ENCODE measurements at places on chromosomes 7 and 10.
A peak's percentile ranks its signal among the peaks of the same experiment; 100 is the strongest.

- DNase-seq, result peak; percentile 81
Measured at GRCh38 chr10:91797874-91798648, at the start of gene TNKS2. Gene TNKS2 (plus strand): TSS chr10:91798426. CDS start chr10:91798691, 265 bp downstream.

DNA sequence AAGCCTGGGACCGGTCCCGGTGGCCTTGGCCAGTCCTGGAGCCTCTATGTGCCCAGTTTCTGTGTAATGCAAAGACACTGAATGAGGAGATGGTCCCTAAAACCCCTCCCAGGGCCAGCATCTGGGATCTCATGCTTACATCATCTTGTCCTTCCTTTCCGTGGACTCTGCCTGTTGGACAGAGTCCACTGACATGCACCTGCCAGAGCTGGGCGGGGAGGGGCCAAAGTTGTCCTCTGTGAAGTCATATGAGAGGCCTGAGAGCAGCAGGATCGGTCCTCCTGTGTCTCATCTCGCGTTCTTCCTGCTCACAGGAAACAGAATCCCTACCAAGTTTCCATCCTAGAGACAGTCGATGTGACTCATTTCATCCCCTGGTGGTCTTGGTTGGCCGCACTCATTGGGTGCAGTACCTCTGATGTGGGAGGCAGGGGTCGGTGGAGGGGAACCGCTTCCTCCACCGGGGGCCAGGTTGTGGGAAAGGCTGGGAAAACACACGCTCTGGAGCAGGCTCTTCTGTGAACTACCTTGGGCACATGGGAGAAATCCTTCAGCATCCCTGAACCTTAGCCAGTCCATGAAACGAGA is 389.6 kb upstream of the PODXL start:
- DNase-seq, result no peak

- no peak for DNase-seq
Measured at GRCh38 chr10:1050554-1050953, 1.6 kb upstream of the IDI1 start.

DNA sequence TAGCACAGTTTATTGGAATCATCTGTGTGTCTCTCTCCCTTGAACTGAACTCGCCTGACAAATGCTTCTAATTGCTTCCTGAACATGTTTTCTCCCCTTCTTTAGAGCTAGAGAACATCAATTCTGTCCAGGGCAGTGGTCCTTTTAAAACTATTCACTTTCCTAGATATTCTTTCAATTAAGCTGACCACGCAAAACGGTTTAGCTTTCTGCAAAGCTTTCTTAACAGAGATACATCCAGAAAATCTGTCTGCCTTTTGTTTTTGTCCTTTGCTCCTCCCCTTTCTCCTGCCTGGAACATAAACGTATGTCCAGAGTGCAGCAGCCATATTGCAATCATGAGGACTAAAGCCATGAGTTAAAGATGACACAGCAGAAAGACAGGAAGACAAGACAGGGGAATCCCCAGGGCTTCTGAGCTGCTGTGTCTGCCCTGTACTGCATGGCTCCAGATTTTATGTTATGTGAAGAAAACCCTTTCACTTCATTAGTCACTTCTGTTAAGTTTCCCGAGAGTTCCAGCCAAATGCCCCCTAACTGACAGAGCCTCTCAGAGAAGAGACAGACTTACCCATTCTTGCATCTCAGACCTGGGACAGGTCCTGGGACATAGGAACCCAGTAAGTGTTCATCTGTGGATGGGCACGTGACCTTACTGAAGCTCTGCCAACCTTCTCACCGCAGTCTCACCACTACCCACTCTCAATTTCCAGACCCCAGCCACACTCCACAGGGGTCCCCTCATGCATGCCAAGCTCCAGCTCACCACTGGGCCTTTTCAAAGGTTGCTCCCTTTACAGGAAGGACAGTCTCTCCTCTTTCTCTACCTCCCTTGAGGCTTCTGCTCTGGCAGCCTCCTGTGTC is 35.0 kb upstream of the CPXM2 start:
- no peak for DNase-seq

DNA sequence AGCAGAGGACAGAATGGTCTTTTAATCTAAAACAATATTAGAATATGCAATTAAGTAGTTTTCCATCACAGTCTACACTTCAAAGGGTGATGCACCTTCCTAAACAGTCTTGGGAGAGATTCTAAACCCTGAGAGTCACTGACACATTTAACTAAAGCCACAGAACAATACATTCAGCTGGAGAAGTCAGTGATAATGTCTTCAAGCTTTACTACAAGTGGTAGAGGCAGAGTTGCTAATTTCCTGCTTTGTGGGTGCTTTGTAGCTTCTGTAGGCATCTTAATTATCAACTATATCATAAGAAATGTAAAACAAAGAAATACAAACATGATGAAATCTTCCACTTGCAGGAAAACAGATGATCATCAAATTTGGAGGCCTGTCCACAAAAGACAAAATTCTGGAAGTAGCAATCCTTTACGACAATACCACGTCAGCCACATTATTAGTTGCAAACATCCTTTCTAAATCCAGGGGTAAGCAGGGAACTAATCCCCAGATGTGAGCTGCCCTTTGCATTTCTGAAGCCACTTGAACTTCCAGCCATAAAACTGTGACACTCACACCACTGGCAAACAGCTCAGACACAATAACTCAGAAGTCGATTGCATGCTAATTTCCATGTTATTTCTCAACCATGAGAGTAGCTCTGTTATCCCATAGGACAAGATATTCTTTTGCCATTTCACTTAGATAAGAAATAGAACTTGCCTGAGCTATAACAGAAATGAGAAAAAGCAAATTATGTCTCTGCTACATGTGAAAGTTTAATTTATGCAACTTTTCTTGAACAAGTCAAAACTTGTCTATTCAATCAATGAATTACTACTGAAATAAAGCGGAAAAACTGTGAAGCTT is 212.2 kb downstream of the FAM107B start:
- DNase-seq, result no peak

- DNase-seq, result no peak
Measured at GRCh38 chr7:20744954-20745446, 41.7 kb downstream of the SP8 start.

DNA sequence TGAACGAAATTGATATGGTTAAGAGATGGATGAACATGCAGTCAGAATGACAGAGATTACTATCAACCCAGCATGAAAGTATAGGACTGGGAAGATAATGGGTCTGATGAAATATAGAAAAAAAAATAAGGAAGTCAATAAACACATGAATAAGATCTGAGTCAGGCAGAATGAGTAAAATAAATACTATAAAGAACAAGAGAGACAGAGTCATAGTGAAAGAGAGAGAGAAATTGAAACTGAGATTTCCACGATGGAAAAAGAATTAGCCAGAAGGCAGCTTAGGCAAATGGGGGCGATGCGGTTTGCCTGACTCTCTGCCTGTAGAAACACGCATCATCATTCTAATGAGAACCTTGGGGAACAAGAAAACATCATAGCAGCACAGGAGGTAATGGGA is 26.6 kb downstream of the SEMA3D start:
- no peak for DNase-seq

- no peak for DNase-seq
Measured at GRCh38 chr7:73435471-73436009, 2.0 kb downstream of the FZD9 start.

DNA sequence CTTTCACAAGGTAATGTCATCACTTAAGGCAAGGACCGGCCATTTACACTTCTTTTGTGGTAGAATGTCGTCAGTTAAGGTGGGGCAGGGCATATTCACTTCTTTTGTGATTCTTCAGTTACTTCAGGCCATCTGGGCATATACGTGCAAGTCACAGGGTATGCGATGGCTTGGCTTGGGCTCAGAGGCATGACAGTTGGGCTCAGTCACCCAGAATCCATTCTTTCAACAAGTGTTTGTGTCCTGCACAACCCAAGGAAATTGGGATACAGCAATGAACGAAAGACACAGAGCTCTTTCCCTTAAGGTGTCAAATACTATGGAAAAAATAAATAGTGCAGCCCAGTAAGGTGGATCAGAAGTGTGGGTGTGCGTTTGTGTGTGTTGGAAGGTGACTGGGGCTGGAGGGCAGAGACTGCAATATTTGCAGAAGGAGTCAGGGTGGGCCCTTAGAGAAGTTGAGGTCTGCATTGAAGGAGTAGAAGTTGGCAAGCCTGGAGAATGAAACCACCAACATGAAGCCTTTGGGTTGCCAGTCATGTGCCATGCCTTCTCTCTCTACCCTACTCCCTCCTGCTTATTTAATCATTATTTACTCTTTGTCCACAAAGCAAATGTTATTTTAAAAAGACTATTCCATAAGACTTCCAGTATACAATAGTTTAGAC is 222.8 kb upstream of the PRKCQ start:
- DNase-seq, result no peak

DNA sequence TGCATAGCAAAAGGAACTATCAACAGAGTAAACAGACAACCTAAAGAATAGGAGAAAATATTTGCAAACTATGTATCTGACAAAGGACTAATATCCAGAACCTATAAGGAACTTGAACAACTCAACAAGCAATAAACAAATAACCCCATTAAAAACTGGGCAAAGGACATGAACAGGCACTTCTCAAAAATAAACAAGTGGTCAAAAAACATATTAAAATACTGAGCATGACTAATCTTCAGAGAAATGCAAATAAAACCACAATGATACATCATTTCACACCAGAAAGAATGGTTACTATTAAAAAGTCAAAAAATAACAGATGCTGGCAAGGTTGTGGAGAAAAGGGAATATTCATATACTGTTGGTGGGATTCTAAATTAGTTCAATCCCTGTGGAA is 17.1 kb downstream of the MAGI2 start:
- no peak for DNase-seq

DNA sequence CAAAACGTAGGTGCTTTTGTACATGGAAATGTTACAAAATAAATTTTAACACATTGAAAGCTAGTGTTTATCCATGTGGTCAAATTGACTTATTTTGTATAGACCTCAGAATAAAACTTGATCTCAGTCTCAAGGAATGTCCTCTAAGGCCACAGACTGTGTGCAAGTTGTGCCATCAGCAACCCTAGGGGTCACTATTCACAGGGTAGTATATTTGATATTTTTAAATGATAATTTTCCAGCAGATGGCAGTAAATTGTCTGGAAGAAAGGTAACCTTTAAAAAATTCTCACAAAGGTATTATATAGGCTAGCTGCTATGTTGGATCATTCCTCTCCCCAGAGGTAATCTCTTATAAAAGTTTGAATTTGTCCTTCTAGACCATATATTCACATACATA is 12.9 kb upstream of the SNX10 start:
- no peak for DNase-seq

- no peak for DNase-seq
Measured at GRCh38 chr7:90772410-90772809, 176.3 kb downstream of the CDK14 start.

All from stimulated activated CD4-positive, alpha-beta T cell treated with anti-CD3 and anti-CD28 coated beads, Interleukin-1b, Interleukin-23, amount 100 ng/mL, for 1 hour (primary cell).